ENCODE measurements at places on chromosomes 7 and 10.
A peak's percentile ranks its signal among the peaks of the same experiment; 100 is the strongest.

GRCh38 chr7:31408140-31408729, 67.7 kb upstream of the NEUROD6 start:
- DNase-seq, result no peak

DNA sequence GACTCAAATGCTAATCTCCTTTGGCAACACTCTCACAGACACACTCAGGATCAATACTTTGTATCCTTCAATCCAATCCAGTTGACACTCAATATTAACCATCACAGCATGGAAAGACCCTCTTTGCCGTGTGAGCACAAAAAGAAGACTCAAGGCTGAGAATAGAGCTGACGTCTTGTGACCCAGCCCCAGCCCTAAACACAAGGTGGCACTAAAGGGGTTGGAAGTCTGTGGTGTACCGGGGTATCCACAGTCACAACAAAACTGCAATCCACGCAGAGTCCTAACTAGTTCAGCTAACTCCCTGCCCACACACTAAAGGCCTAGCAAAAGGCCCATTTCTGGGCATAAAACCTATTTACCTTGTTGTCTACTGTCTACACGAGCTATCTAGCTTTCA, 200.1 kb downstream of the ACTR3B start:
- DNase-seq, result no peak

DNA sequence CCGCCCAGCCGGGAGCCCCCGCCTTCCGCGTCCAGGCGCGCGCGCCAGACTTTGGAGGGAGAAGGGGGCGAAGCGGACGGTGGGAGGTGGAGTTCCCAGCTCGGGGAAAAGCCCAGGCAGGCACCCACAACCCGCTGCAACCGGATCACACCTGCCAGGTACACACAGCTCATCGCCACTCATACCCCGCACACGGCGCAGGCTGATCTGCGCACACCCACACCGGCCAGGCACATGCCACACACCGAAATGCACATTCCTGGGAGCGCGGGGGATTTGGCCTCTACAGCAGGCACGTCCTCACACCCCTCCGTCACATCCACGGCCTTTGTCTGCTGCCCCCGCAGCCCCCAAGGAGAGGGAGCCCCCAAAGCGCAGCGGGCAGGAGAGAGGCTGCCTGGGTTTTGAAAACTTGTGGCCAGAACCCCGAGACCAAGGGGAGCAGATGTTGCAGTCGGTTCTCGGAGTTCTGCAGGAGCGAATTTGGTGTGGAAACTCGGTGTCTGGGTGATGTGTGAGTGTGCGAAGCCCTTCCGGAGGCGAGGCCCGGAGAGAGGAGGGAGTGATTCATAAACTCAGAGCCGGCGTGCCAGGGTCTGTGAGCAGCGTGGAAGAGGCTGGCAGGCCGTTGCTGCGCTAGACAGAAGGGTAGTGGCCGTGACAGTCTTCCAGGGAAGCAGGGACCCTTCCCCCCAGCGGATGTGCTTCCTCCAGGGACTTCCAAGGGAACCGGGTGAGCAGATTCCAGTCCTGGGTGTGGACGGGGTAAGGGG, 734 bp downstream of the CHST3 start:
- DNase-seq, result no peak

- DNase-seq, result peak; percentile 26
Observed at GRCh38 chr10:118754229-118754555, 578 bp downstream of the CACUL1 start.

- DNase-seq, result no peak
Observed at GRCh38 chr7:114653364-114654088, 238.9 kb downstream of the FOXP2 start.

DNA sequence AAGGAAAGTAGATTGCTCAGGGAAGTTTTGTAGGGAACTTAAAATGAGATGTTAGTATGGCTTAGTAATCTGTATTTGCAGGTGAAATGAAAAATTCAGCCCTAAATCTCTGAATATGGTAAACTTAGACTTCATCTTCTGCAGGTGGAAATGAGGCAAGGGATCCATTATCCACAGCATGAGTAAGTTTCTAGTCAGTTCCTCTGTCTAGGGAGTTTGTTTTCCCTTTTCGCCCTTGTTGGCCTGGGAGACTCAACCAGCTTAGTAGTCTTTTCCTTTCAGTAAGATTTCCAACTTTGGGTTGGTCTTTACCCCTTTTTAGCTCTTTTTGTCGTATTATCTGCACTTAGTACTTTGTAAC, 65.6 kb downstream of the ZEB1 start:
- no peak for DNase-seq

GRCh38 chr7:45104844-45105587, 6.5 kb downstream of the TBRG4 start:
- no peak for DNase-seq

GRCh38 chr10:79238606-79239005, 108.7 kb upstream of the PPIF start:
- DNase-seq, result no peak

- DNase-seq, result no peak
Observed at GRCh38 chr7:26469188-26469587, 177.5 kb downstream of the SNX10 start.

DNA sequence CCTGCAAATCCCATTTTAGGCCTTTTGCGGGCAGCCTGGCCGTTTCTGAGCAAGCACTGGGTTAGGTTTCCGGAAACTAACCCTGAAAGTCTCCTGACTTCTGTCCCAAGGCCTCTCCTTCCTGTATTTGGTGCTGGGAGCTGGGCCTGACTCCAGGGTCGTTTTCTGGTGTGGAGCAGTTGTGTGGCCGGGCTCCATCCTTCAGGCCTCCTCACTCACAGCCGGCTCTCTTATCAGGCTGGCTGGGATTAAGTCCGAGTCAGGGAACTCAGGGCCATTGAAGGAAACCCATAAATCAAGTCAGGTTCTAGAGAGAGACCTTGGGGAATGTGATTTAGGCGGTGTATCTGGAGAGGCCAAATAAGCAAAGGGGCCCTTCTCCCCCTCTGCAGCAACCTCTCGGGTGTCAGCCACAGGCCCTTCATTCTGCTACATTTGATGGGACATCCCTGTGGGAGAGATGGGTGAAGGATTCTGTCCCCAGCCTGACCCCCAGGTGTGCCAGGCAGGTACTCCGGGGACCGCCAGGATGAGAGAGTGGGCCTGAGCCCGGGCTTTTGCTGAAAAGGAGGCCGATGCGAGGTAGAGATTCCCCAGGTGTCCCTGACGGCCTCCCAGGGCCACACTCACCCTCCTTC, 3.3 kb downstream of the GATA3 start:
- DNase-seq, result no peak

DNA sequence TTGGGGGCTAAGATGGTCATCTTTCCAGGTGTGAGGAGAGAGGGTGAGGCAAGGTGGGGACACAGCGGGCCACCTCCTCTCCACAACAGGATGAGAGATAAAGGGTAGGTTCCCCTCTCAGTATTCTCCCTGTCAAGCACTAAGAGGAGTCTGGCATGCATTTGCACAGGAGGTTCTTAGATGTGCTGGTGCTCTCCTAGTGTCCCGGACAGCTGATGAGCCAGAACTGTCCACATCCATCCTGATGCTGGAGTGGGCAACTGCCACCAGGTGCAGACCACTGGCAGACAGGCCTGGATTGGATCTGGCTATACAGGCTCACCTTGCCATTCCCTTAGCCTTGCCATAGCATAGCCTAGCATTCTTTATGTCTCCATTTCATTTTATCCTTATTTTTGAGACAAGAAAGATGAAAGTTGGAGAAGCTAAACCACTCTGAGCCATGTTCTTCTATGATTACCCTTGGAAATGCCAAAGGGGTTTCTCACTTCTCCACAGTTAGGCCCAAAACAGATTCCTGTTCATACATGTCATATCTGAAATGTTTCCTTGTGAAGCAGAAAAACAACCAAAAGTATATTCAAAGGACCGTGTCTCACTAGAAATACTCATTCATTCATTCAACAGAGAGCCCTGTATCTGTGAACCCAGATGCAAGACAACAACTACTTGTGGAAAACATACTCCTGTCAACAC, 48.8 kb upstream of the ANTXRL start:
- DNase-seq, result no peak

GRCh38 chr7:22545529-22545928, 45.5 kb upstream of the STEAP1B start:
- DNase-seq, result no peak

DNA sequence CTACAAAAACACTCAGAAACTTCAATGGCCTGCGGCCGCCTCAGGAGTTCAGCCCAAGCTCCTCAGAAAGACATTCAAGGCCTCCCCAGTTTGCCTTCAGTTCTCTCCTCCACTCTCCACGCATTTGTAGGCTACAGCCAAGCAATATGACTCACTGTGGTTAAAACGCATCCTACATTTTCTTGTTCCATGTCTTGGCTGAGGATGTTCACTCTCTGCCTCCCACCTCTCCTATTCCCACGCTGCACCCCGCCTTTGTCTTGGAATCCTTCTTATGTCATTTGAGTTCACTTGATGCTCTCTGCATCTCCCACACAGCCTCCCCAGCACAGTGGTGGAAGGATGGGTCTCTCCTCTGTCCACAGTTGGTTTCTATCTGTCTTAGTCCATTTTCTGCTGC, 184.8 kb downstream of the NPSR1 start:
- DNase-seq, result no peak

DNA sequence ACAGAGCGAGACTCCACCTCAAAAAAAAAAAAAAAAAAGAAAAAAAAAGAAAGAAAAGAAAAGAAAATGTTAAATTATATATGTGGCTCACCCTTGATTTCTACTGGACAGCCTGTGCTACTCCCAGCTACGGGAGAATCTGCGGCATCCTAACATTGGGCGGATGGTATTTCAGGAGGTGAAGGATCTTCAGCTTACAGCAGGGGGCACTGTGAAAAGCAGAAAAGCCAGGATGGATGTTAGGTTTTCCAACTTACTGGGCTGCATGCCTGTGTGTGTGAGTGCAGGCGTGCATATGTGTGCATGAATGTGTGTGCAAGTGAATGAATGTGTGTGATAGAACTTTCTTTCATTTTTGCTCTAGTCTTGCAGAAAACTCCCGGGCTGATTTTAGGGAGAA, 1066.5 kb downstream of the TYW1 start:
- no peak for DNase-seq

- peak; percentile 8 for DNase-seq
Observed at GRCh38 chr7:134755422-134756022, 23.9 kb upstream of the CALD1 start.

DNA sequence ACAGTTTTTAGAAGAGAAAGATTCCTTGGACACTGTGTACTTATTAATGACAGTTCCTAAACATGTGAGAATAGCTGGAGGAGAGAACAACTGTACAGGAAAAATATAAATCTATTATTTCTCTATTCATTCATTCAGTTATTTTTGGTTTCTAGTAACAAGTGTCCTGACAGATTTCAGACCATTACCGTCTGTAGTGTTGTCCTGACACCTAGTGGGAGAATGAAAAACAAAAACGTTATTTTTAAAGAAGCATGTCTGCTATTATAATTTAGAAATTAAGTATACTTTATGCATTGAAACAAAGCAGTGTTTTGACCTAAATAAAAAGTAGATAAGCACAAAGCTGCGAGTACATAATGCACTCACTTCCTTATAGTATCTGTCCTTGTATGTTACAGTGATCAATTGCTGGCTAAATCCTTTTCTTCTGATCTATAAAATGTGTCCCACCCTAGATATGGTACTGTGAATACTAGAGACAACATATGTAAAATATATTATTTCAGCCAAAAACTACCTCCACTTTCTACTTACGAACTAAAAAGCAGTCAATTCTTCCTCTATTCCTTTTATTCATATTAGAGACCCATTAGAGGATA, 575.6 kb downstream of the ARL4A start:
- DNase-seq, result no peak

GRCh38 chr7:3370068-3370830, 69.2 kb downstream of the SDK1 start:
- DNase-seq, result no peak

GRCh38 chr10:133481657-133482056, 27.9 kb downstream of the SCART1 start:
- no peak for DNase-seq

DNA sequence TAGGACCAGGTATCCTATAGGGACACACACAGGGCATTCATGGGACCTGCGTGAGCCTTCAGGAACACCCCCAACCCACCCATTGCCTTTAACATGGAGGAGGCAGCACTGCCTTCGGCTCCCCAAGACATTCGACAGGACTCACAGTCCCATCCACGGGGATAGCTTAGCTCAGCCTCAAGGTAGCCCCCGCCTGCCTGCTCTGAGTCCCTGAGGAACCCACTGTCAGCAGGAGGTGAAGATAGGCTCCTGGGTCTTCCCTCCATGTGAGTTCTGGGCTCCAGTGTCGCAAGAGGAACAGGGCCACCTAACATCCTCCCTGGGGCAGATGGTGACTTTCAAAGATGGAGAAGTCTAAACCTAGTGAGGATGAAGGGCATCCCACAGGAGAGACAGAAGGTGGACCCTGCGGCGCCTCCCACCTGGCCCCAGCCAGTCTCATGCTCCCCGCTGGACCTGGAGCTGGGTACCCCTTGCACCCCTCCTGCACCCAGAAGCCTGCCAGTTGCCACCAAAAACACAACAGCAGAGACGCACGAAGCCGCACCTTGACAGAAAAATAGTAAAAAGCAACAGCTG, 4.9 kb upstream of the ADIRF start:
- DNase-seq, result no peak

DNA sequence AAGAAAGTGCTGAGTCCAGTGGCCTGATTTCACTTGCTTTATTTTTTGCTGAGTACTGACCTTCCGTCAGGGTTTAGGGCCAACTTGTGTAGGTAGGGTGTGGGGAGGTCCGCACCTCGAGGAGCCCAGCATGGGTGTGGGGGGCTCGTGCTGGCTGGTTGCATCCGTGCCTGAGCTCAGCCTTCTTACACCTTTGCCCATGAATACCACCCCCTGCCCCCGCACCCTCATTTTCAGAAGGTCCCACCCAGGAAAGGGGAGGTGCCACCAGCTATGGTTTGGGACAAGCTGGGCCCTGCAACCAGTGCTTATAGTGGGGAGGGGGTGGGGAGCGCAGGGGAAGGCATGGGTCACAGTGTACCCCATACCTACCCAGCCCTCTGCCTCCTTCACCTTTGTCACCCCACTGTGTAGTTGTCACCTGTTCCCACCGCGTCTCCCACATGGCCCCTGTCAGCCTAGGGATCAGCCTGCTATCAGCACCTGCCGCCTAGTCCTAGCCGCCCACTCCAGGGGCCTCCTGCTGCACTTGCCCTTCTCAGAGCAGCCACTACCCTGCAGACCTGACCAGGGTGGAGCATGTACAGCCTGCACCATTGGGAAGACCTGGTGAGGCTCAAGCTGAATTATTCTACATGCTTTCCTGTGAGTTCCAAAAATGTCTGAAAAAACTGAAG, 146.2 kb upstream of the RET start:
- DNase-seq, result no peak

- no peak for DNase-seq
Observed at GRCh38 chr7:29457141-29457561, 106.5 kb upstream of the PRR15 start.

- no peak for DNase-seq
Observed at GRCh38 chr7:98913612-98914011, 35.3 kb downstream of the TRRAP start.
